ENCODE measurements at places on chromosomes 1 and 21.

DNA sequence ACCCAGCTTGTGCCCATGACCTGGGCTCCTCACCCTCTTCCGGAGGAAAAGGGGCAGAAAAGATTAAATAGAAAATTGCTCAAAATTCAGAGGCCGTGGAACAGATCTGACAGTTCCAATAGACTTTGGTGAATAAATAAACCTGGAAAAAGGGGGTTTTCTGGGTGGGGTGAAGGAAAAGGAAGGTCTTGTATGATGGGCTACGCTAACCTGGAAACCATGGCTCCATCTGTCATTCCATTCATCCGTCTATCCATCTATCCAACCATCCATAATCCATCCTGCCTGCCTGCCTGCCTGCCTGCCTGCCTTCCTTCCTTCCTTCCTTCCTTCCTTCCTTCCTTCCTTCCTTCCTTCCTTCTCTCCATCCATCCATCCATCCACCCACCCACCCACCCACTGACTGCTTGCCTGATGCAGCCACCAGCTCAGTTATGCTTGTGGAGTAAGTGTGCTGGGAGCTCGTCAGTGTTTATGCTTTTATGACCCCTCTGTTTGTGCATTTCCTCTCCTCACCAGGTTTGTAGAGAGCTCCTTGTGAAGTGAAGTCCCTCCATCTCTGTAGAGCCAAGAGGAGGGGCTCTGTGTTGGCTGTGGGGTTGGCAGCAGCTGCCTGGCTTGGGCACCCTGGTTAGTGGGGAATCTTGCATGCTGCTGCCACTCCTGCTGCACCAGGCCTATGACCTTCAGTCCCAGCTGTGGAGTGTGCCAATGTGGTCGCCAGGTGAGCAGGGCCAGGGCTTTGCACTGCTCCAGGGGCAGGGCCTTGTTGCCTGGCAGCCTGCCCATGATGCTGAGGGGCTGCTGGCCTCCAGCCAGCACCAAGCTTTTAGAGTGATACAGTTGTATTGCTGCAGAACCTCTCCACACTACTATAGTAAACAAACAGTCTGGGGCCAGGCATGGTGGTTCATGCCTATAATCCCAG lies 16.0 kb upstream of the POU3F1 start:
- no peak for DNase-seq

GRCh38 chr1:221437926-221438325 lies 304.0 kb downstream of the DUSP10 start:
- DNase-seq = no peak

DNA sequence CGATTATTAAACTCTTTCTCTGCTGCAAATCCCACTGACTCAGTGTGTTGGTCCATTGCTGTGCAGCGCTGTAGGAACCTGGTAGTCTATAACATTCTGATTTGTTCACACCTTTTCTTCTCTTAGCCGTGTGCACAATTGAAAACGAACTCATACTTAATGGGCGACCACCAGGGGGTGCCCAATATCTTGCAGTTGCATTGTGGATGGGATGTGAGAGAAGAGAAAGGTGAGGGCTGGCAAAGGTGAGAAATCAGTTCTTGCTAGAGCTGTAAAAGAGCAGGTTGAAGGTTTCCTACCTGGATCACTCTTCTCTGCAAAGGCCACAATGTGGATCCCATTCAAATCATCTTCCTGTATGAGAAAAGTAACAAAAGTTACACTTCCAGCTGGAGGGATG lies 51.0 kb downstream of the CASQ2 start:
- DNase-seq = no peak

GRCh38 chr1:114509596-114510273 lies 1.3 kb downstream of the TRIM33 start:
- DNase-seq = no peak

DNA sequence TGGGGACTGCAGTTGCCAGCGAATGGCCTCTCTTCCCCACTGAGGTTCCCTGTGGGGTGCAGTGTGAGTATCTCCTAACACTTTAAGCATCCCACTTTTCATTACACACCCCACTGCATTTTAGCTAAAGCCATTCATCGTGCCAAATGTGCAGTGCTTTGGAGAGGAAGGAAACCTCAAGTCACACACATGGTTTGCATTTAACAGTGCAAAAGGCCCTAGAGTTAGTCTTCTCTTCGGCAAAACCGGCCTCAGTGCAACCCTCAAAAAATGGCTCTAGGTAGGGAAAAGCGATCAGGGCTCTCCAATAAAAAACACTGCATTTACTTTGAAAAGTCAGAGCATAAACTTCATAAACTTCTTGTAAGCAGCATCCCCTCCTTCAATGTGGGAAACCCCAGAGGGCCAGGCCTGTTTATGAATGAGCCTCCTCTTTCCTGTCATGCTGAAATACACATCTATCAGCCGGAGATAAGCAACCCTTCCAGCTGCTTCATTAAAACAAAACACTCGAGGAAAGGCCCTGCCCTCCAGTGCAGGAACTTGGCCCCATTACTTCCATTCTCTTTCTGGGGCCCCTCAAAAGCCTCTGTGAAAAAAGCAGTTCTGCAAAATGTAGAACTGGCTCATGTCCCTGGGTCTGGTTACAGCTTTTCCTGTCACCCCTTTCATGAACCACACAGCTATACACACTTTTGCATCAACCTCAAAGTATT lies 184.0 kb downstream of the CDC7 start:
- DNase-seq = no peak

DNA sequence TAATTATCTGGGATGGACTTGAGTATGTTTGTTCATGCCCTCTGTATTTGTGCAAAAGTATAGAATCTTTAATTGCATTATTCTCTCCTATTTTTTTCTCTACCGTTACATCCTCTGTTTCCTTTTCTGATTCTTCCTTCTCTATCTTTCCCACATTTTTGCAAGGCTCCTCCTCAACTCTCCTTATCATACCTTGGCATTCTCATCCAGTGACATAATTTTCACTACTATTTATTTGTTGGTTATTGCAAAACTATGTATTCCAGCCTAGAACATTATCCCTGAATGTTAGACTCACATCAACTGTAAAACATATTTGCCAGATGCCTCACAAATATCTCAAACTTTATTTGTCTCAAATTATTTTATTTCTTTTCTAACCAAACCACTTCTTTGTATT lies 381.9 kb downstream of the COL11A1 start:
- no peak for DNase-seq

DNA sequence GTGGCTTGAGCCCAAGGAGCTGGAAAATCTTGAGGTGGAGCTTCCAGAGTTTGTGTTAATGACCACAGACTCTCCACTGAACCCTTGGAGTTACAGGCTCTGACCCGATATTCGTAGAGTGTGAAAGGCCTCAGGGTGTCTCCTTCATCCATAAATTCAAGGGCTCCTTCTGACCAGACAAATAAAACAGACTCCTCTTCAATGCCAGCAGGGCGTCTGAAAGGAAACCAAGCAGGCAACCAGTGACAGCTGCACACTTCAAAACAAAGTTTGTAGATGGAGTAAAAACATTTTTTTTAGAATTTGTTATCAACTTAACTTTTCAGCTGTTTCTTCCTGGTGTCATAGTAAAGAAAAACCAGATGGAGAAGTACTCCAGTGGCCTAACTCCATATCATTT lies 161.1 kb downstream of the KCTD3 start:
- DNase-seq = no peak

- peak; percentile 29 for DNase-seq
Measured at GRCh38 chr1:160400223-160400645, at the start of gene VANGL2. VANGL2 (plus strand) TSS chr1:160400564; CDS start chr1:160415838, 15,274 bp downstream.

DNA sequence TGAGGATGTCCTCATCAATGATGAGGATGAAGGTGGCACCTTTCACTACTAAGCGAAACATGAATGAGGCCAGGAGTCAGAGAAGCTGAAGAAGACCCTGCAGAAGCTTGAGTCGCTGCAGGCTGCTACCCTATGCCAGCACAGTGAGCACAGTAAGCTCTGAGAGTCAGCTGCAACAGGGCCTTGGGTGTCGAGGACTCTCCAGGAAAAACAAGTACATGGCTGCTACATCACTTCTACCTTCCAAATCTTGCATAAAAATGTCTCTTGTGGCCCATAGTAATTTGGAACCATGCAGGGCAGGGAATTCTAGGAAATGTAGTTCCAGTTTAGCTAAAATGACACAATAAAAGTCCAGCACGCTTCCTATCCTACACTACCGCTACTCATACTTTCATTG lies 51.5 kb upstream of the KIRREL1 start:
- no peak for DNase-seq
